Right atrium auricular region (tissue), 2 donors: ENCODE measurements at places on chromosomes 13 and 19. TPM values are rescaled to one million over a fixed set of nuclear protein-coding genes. Genes with fewer than 3 reads are reported as not detected.

The SERPINE3 gene
- not detected for total RNA-seq

The ALG11 gene
- 10.5 TPM for total RNA-seq

The LGI4 gene
- total RNA-seq: 10.9 TPM

The SELENOV gene
- total RNA-seq: not detected

The MARK4 gene
- total RNA-seq: 24.1 TPM

GRCh38 chr13:82627183-82627582 is 1255.1 kb downstream of the SLITRK1 start:
- no peak for DNase-seq

DNA sequence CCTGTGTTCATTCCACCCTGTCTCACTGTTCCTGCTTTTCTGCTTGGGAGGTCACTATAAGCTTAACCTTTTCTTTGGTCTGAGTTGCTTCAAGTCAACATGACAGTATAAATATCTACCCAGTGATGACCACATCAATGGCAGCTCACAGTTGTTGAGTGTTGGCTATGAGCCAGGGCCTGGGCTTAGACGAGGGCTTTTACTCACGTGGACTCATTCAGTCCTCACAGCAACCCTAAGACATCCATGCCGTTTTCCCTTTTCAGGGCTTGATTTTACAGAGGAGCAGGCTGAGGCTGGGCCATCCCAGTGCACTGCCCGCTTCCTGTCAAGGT is 10.2 kb upstream of the CCDC97 start:
- peak; percentile 87 for DNase-seq

DNA sequence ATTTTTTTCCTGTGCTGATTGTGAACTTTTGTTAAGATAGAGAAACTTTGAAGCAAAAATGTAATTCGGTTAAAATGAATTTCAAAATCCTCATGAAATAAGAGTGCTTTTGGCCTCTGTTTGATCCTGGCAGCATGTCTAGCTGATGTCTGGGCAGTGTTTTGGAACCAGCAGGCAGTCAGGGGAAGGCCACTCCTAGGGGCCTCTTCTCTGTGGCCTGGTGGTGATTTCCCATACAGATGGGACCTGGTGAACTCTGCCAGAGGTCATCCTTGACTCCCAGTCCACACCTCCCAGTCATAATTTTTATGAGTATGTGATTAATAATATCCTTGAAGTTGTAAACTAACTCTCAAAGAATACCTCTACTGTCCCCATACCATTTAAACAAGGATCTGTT is 226.6 kb downstream of the PCCA start:
- no peak for DNase-seq

DNA sequence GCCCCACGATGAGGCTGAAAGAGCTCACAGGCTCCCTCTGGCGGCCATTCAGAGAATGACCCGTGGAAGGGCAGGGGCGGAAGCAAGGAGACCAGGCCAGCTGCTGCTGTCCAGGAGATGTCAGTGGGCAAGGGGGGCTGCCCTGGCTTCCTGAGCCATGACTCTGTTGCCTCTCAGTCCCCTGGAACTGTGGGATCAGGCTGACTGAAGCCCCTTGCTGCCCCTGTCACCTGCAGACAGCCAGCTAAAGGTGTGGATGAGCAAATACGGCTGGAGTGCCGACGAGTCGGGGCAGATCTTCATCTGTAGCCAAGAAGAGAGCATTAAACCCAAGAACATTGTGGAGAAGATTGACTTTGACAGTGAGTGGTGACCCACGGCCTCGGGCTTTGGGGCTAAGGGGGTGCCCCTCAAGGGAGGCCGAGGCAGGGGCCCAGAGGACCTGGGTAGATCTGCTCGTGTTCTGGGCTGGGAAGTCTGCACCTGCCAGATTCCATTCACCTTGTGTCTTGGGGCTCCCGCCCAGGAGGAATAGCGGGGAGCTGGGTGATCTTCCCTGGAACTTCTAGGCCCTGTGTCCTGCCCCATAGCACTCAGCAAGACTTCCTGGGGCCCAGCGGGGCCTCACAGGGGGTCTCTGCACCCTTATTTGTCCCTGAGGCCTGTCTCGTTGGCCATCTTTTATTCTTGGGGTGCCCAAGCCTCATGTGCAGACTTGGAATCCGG is 12.5 kb upstream of the ACTN4 start:
- peak; percentile 79 for DNase-seq

GRCh38 chr19:54674021-54674617 is 11.3 kb downstream of the LILRB4 start:
- DNase-seq: no peak

- DNase-seq: no peak
Observed at GRCh38 chr19:5547881-5548280, 19.9 kb downstream of the TINCR start.

DNA sequence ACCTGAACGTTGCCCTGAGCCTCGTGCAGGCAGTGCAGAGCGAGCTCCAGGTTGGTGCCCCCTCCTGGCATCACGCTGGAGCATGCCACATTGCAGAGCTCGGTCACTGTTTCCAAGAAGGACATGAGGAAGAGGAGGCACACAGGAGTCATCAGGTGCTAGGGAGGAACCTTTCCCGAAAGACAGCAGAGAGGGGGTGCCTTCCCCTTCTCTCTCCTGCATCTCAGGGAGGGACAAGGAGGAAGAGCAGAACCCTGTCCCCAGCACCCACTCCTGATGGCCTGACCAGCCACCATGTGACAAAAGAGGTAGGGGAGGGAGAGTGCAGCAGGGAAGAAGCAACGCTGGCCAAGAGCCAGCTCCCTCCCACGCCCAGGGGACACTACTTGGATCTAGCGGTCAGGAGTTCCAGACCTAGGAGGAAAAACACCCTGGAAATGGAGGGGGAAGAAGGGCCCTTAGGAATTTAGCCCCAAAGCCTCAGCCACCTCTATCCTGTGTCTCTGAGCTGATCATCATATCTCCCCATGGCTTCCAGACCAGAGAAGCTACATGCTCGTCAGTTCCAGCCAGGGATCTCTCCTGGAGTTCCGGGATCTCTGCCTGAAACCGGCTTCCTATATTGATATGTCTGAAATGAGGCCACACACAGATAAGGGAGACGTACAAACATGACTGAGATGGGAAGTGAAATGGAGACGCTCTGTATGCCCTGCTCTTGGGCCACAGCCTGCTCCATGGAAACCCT is 17.0 kb upstream of the NAPA start:
- no peak for DNase-seq

DNA sequence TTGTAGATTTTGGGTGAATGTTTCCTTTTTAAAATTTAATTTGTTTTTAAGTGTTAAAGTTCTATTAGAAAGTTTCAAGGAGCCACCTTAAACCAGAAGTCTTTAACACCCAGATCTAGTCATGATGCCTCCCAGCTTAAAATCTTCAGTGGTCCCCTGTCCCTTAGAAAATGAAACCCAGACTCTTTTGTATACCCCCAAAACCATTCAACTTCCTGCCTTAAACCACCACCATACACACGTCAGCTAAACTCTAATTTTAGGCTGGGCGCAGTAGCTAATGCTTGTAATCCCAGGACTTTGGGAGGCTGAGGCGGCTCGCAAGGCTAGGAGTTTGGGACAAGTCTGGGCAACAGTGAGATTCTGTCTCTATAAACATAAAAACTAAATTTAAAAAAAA is 37.9 kb downstream of the N4BP2L1 start:
- no peak for DNase-seq

DNA sequence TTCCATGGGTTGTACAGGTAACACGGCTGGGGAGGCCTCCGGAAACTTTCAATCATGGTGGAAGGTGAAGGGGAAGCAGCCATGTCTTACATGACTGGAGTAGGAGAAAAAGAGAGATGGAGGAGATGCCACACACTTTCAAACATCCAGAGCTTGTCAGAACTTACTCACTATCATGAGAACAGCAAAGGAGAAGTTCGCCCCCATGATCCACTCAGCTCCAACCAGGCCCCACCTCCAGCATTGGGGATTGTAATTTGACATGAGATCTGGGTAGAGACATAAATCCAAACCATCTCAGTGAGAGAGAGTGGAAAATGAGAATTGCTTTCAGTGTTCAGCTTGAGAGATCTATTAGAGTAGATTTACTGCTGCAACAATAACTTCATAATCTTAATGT is 210.9 kb downstream of the NDFIP2 start:
- DNase-seq: no peak

- no peak for DNase-seq
Observed at GRCh38 chr19:24048261-24048660, 38.7 kb upstream of the ZNF254 start.

- DNase-seq: no peak
Observed at GRCh38 chr13:60329221-60329923, 67.6 kb upstream of the TDRD3 start.

DNA sequence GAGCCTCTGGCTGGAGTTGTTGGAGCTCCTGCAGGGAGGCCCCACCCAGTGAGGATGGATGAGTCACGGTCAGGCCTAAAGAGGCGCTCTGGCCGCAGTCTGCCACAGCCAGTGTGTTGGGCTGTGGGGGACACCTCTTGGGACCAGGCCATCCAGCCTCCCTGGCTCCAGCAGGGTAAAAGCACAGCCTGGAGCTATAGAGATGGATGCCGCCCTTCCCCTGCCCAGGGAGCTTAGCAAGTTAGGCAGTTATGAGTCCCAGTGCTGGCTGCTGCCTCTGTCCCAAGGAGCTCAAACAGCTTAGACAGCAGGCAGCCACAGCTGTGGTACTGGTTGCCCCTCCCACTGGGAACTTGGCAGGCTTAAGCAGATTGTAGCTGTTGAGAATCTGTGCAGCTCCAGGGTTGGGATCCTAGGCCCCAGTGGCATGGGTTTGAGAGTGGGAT is 100.9 kb downstream of the NDFIP2 start:
- peak; percentile 61 for DNase-seq

- no peak for DNase-seq
Observed at GRCh38 chr13:59771272-59771671, 392.5 kb downstream of the DIAPH3 start.

DNA sequence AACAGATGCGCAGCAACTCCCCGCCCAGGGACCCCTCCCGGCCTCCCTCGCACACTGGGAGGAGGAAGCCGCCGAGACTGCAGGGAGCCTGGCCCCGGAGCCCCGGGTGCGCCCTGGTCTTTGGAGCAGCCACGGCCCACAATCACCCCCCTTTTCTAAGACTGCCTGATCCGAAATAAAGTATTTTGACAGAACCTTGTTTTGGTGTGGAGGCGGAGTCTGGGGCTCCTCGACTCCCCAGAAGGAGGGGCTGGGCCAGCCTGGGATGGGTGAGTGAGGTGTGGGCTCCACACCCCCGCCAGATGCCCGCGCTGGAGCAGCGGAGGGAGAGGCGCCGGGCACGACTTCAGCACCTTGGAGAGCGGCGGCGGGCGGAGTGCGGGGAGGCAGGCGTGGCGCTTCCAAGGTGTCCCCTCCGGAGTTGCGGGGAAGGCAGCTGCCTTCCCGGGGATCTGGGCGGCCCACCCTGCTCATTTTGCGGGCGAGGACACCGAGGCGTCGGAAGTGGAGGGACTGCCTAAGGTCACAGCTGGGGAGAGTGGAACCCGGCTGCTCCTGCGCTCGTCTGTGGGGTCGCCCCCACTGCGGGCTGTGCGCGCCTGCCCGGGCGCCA is 9.4 kb downstream of the SIRT6 start:
- no peak for DNase-seq

DNA sequence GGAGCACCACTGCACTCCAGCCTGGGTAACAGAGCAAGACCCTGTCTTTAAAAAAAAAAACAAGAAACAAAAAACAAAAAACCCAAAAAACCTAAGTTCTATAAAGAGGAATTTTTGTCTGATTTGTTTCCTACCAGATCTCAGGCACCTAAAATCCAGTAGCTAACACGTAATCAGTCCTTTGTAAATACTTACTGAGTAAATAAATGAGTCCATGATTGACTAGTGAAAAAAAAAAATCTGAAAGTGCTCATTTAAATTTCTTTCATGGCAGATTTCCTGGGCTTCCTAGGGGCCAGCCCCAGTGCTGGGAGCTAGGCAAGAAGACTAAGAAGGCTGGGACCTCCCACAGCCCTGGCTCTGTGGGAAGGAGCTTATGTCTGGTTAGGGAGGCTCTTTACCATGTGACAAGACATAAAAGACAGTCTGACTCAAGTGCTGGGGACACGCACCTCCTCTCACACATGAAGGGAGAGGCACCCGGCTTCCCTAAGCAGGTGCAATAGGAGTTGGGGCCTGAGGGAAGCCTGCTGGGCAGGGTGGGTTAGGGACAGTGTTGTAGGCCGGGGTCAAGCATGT is 22.5 kb downstream of the LIG1 start:
- DNase-seq: no peak

DNA sequence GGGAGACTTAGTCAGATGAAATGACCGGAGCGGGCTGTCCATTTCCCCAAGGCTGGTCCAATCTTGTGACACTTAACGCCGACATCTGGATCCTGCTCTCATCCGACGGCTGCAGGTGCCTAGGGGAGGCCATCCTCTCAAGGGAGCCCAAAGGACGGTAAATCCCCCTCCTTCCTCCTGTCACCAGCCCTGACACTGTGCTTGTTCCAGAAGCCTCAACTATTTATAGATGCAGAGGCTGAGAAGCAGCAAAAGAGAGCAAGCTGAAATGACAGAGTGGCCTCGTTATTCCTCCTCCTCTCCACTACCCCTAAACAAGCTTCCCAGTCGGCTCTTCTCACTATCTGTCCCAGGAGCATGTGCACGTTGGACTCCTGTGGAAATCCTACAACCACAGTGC is 533.7 kb downstream of the LIG4 start:
- no peak for DNase-seq

DNA sequence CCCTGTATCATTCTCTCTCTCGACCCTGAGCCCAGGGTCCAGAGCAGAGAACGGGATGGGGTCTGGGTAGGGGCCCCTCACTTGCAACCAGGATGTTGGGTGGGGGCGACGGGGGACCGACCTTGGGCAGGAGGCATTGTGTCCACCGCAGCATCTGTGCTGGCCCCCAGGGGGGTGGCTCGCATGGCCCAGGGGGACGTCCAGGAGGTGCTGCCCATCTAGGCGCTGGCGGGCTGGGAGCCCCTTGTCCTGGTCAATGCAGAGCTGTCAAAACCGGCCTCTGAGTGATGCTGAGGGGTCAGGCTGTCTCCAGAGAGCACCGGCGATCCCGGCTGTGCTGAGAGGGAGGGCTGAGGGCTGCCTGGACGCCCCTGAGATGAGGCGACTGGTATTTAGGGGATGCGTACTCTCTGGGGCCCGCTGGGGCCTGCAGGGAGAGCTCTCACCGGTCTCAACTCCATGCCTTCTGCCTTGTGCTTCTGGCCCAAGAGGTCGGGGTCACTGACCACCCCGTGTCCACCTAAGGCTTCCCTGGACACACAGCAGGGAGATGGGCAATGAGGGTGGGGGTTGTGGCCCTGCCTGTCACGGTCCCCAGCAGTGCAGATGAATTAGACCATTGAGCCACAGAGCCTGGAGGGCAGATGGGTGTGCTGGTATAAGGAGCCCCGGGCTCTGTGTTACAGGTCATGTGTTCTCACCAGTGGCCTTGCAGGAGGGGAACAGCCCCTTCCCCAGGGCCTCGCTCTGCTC is 8.6 kb downstream of the RPS9 start:
- no peak for DNase-seq

DNA sequence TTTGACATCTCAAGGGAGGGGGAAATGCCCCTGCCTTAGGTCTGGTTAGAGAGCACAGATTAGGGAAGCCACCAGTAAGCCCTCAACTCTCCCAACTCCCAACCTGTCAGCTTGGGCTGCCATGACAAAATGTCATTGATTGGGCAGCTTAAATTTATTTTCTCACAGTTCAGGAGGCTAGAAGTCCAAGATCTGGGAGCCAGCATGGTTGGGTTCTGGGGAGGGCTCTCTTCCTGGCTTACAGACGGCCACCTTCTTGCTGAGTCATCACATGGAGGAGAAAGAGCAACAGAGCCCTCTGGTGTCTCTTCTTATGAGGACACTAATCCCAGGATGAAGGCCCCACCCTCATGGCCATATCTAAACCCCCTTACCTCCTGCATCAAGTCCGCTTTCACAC is 24.2 kb downstream of the C19orf12 start:
- DNase-seq: no peak

GRCh38 chr13:45232591-45232990 is 31.7 kb upstream of the KCTD4 start:
- DNase-seq: no peak

GRCh38 chr13:107883561-107884175 is 331.7 kb downstream of the LIG4 start:
- no peak for DNase-seq
